ENCODE measurements at places on chromosomes 2 and 18.

DNA sequence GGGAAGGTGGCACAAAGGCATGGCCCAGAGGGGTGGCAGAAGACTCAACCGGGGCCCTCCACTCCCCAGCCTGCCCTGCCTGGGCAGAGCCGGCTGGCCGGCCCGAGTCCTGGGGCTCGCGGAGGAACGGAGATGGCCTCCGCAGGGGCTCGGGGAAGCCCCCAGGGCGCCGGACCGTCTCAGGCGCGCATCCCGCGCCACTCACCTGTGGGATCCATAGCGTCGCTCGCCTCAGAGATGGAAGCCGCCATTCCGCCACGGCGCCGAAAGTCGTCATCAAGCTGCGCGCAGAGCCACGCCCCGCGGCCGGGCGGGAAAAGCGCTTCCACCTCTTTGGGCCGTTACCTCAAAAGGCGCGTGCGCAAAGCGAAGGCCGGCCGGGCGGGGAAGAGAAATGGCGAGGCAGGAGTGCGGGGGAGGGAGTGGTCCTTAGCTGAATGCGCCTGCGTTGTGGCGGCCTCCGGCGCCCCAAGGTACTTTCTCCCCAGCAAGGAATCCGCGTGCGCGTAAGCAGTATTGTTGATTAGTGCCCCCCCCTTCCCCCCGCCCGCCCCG lies at the start of gene SMPD4:
SMPD4 (minus strand) TSS at position 278 of the 555 bp plus-strand sequence. CDS start 5,010 bp downstream, outside the sequence.
- peak; percentile 71 for DNase-seq

DNA sequence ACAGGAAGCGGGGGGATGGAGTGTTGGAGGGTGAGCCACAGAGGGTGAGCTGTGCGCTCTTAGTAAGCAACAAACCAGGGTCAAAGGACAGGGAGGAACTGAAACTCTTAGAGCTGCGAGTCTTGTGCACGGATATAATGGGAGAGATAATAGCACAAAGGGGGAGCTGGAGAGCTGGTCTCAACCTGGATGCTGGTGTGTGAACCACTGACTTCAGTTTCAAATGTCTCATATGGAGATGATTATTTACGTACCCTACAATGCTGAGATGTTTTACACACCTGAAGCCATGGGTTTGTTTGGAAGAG lies 35.9 kb downstream of the PTGR3 start:
- no peak for DNase-seq

- no peak for DNase-seq
These were observed 273.1 kb downstream of the TSN start for GRCh38 chr2:122028371-122029100.

DNA sequence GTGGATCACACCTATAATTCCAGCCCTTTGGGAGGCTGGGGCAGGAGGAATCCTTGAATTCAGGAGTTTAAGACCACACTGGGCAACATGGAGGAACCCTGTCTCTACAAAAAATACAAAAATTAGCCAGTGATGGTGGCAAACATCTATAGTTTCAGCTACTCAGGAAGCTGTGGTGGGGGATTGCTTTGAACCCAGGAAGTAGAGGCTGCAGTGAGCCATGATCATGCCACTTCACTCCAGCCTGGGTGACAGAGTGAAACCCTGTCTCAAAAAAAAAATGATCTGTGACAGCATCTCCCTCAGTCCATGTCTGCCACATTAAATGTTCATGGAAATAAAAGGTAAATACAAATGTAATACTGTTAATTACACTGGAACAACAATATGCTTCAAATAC lies 121.4 kb upstream of the COL5A2 start:
- DNase-seq: no peak

GRCh38 chr2:224572338-224572737 lies 12.8 kb downstream of the CUL3 start:
- DNase-seq: no peak

DNA sequence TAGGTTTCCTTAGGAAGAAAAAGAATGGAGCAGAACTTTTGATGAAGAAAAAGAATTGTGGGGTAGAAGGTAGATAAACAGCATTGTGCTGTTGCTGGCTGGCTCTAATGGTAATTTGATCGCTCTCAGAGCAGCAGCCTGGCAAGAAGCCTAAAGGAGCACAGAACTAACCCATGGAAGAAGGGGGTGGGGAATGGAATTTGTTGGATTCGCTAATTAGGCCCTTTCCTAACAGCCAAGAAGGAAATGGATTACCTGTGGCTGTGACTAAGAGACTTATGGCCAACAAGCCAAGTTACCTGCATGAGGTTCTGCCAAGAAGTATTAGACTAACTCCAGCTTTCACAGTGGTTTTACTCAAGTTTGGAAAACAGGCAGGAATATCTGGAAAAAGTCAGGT lies 210.6 kb downstream of the IKZF2 start:
- peak; percentile 76 for DNase-seq

DNA sequence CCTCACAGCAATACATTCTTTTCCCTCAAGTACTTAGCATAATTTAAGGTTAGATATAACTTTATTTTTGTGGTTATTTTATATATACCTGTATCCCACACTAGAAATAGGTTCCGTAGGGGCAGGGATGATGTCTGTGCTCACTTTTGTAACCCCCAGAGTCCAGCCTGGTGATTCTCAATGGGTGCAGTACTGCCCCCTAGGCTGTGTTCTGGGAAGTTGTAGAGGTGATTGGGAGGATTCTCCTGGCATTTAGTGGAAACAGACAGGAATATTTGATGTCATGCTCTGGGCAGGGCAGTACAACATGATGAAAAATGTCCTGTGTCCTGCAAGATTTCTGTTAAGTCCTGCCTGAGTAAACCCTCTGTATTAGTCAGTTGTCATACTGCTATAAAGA lies 333.3 kb downstream of the PLCL1 start:
- DNase-seq: peak; percentile 20
